Stimulated activated CD8-positive, alpha-beta memory T cell treated with anti-CD3 and anti-CD28 coated beads, Interleukin-4, amount 100 ng/mL, for 4 hours (primary cell): ENCODE measurements at places on chromosomes 4 and X.

- no peak for DNase-seq
Observed at GRCh38 chr4:138859254-138859653, 156.3 kb upstream of the NOCT start.

- DNase-seq: no peak
Observed at GRCh38 chrX:12867685-12868084, 813 bp downstream of the TLR7 start.

DNA sequence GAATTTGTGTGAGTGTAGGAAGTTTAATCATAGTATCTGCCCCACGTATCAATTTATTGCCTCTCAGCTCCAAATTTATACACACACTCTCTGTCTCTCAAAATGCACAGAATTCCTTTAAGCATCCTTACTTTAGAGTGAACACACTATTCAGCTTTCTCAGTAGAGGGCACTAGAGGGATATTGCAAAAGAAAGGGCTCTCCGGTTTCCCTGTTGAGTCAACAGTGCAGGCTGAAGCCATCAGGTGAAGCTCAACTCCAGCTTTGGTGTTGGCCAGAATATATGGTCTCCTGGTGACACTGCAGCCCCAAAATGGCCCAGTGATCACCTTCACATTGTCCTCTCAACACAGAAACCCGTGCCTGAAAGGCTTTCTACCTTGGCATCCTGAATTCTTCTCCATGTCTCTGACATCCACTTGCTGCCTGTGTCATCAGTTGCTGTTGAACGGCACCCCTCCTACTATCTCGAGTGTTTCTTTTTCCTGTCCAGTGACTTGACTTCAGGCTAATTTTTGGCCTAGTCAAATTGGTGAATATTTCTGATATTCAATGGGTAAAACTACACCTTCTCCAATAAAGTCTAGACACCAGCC is 670.5 kb downstream of the GABRG1 start:
- DNase-seq: no peak

- DNase-seq: no peak
Observed at GRCh38 chr4:31518796-31519250, 798.7 kb downstream of the PCDH7 start.

DNA sequence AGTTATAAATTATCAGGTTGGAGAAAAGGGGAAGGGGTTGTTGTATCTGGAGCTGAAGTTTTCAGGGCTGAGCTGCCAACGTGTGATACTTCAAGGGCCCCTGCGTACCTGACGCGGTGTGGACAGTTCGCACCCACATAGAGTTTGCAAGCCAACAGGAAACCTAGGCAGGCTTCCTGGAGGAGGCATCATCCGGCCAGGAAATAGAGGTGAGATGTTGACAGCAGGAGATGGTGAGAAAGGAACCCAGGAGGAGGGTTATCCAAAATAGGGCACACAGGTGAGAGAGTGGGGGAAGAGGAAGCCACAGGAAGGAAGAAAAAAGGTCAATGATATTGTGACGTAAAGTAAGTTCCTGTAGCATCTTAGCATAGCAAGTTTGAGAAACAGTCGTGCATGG is 127.2 kb downstream of the DHRSX start:
- no peak for DNase-seq

GRCh38 chr4:151486168-151486567 is 77.2 kb downstream of the FHIP1A start:
- DNase-seq: no peak

DNA sequence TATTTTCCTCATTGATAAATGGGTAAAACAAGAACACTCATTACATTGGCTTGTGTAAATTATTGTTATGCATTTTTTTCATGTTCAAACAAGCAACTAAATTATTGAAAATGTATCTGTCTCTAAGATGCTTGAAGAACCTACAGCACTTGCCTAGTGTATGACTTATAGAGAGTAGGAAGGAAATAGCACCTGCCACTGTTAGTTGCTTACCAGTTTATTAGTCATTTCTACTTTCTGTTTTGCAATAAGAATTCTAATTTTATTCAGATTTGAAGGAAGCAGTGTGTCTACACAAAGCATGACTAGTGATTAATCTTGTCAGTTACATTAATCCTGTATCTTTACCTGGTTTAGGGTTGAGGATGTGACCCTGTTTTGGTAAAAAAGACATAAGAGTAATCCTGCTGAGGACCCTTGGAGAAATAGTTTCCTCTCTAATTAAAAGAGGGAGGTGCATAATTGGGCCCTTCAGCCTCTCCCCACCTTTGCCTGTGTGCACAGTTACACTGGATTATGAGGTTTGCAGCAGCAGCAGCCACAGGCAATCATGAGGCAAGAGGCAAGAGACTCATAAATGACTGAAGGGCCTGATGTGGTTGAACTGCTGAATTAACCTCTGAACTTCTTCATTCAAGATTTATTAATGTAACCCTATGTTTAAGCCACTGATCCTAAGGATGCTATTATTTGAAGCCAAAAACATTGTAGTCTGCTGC is 1202.1 kb downstream of the ADGRL3 start:
- no peak for DNase-seq

DNA sequence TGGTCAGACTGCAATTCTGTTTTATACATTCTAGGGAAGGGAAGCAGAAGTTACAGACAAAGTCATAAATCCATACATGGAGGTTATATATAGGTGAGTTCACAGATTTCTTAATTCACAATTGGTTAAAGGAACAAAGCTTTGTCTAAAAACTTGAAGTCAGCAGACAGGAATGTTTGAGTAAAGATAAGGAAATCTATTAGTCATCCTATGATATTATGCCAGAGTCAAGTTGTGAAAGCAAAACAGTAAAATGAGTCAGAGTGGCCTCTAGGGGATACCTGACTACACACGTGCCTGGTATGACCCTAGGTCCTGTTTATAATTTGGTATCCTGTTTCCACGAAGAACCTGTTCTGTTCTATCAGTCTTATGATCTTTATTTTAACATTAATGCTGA is 31.5 kb downstream of the ACTRT1 start:
- DNase-seq: no peak

DNA sequence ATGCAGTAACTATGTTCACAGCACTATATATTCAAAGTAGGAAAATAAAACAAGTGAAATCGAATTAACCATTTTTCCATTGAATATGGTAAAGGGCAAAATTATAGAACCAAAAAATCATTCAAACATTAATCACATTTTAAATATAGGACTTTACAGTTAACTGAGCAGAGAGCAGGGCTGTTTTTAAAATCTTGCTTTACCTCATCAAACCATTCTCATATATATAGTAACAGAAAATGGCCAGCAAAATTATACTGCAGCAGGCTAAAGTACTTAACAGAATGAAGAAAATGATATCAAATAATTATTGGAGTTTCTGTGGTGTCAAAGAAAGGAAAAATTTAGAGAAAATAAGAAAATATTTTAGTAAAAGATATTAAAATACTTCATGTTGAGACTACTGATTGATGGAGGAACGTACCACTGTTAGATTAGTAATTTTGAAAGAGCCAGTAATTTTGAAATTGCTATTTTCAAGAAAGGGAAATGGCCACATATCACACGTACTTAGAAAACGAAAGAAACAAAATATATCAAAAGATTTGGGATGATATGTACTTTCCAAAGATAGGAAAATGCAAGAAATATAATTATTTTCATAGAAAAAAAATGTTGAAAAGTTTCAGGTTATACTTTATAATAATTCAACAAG is 813.7 kb downstream of the DMD start:
- no peak for DNase-seq

DNA sequence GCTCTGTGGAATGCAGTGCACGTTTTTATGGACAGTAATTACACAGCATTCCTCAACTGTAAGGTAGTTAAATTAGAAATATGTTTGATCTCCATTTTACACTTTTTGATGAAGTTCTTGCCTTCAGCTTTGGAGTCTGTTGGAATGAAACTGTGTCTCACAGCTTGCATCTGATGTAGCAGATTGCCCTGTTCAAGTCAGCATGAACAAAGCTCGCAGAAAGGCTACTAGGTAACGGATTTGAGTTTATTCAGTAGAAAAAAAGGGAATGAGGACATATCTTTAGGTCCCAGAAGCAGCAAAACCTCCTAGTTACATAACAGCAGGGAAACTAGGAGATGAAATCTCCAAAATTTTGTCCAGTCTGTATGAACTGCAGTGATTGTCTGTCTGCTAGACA is 24.3 kb upstream of the CBLL2 start:
- DNase-seq: no peak
